Coronary artery (tissue), 2 donors: ENCODE measurements at places on chromosomes 7 and 10.

DNA sequence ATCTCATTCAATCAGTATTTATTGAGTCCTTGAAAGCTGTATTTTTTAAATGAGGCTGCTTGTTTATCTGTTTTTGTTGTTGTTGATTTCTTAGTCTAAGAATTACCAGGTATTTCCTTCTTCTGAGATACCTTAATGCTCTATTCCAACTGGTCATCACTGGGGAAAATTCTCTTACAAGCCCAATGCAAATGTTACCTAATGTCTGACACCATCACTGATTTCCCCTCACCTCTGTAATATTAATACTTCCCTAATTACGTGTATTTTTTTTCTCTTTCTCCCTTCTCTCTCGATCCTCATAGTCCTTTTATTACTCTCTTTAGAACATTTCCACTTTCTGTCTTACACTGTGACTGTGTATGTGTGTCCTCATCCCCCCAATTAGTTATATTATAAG is 13.9 kb downstream of the HDAC9 start:
- no peak for DNase-seq

GRCh38 chr10:48411510-48411909 is 105.0 kb downstream of the MAPK8 start:
- DNase-seq = no peak

DNA sequence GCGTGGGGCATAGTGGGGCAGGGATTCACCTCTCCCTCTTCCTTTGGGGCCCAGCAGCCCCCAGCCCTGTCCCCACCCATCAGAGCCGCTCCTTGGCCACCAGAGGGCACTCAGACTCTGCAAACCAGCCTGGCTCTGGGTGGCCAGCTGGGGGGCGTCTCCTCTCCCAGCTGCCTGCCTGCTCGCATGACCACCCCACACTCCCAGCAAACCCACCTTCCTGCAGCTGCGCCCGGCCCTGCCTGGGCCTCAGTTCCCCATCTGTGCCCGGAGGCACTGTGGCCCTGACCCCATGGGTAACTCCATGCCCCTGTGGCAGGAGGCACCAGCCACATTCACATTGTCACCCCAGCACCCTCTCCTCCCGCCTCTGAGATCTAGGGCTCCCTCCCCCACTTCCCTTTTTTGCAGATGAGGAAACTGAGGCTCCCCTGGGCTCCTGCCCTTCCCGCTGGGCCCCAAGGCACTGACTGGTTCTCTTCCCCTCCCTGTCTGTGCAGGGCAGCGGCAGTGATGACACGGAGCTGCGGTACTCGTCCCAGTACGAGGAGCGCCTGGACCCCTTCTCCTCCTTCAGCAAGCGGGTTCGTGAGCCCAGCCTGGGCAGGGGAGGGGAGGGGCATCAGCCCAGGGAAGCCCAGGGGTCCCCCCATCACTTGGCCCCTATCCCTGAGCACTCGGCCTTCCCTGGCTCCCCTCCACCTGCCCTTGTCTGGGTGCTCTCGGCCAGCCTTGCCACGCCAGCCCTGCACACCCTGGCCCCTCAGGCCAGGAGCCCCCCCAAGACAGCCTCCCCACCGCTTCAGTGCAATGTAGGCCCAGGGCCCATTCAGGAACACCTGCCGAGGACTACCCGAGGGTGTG is 6.9 kb upstream of the SH2B2 start:
- no peak for DNase-seq

GRCh38 chr10:9302140-9302746 is 1247.8 kb downstream of the GATA3 start:
- no peak for DNase-seq

DNA sequence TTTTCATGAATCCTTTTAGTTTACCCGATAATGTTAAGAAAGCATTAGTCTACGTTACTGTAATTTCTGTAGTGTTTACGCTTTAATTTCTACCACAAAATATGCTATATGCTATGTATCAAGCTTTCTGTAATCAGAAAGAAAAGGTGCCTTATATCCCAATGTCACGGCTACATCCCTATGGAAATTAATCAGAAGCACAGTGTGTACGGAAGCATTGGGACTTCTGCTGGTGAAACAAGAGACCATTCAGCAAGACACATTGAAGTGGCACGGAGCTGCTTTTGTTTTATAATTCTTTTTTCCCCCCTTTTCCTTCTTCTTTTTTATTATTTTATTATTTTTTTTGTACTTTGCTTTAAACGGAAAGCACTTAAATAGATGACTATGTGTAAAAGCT is 31.2 kb upstream of the SH2B2 start:
- no peak for DNase-seq

GRCh38 chr7:14606101-14606500 is 296.4 kb downstream of the DGKB start:
- no peak for DNase-seq

GRCh38 chr7:20013536-20013935 is 203.6 kb downstream of the MACC1 start:
- DNase-seq = no peak

- peak; percentile 55 for DNase-seq
Measured at GRCh38 chr7:155338632-155339320, 41.1 kb downstream of the INSIG1 start.

- DNase-seq = no peak
Measured at GRCh38 chr7:150355666-150356059, 13.0 kb upstream of the REPIN1 start.

DNA sequence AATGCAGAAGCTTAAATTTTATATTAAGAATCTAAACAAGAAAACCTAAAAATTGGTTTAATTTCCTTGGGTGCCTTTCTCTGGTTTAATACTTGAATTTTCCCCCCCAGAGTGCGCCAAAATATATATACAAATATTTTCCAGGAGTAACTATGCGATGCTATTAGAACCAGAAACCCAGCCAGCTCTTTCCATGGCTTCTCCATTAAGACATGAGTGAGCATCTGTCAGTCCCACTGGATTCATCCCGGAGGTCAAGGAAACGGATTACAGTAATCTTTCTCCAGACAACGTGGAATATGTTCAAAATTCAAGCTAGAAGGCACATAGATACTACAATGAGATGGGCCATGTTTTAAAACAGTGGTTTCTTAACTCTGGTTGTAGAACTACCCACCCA is 148.8 kb downstream of the TAX1BP1 start:
- no peak for DNase-seq

DNA sequence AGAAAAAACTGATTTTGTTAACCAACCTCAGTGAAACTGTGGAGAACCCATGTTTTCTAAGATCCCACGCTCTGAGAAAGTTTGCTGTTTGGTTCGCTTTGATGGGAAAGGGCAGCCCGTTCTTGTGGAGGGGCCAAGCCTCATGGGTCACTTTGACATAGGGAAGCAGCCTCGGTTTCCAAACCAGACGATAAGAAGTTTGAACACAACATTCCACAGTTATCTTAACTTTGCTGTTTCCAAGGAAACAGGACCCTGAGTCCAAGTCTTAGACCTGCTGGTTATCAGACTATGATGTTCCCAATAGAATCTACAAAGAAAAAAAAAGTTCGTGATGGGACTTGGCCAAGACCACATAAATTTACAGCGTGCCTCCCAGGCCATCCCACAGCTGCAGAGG is 182.3 kb downstream of the NRP1 start:
- DNase-seq = no peak

DNA sequence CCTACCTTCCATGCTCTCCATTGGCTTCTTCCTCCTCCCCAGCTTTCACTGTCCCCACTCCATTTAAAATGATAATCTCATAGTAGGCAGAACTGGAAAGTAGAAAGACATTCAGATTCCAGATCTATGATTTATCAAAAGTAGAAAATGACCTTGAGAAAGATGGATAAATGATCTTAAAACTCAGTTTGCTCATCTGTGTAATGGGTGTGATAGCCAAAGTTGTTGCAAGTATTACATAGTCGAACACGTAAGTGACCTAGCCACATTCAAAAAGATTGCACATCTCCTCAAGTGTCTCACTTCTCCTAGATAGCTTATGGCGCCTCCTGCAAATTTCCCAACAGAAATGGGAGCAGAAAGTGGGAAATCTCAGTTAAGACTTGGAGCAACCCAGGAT is 89.8 kb upstream of the FGL2 start:
- no peak for DNase-seq

DNA sequence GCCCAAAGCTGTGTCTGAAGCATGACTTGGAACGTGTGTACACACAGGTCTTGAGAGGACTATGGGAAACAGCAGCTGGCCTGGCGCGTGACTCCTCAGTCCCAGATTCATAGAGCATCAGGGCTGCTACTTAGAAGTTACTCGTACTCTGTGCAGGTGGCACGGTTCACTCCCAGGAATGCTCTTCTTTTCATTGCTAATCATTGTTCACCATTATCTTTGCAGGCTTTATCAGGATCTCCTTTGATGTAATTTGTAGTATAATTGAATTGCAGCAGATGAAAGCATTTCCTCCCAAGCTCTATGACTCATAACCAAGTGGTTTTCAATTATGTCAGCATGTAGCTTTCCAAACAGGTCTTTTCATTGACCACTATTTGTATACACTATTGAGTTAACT is 938.9 kb downstream of the NRG3 start:
- no peak for DNase-seq

DNA sequence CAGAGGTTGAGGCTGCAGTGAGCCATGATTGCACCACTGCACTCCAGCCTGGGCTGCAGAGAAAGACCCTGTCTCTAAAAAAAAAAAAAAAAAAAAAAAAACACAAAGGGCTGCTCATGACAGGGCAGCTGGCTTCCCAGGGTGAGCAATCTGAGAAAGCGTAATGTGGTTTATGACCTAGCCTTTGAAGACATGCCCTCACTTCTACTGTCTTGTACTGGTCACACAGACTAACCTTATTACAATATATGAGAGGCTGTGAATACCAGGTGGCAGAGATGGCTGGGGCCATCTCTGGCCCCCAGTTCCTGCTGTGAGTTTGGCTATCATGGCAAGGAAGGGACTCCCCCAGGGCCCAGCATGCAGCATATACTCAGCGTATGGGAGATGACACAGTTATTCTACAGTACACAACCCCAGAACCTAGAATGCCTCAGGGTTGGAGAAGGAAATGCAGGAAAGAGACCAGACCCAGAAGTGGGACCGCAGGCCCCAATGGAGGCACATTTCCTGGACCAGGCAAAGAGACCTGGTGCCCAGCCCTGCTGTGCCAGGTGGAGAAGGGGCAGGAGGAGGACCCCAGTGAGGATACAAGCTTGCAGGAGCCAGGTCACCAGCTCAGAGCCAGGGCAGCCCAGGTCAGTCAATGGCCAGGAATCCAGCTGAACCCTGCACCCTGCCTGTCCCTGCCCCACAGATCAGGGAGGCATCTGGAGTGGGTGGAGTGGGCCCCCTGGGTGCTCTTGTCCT is 26.3 kb downstream of the NPTX2 start:
- DNase-seq = no peak

DNA sequence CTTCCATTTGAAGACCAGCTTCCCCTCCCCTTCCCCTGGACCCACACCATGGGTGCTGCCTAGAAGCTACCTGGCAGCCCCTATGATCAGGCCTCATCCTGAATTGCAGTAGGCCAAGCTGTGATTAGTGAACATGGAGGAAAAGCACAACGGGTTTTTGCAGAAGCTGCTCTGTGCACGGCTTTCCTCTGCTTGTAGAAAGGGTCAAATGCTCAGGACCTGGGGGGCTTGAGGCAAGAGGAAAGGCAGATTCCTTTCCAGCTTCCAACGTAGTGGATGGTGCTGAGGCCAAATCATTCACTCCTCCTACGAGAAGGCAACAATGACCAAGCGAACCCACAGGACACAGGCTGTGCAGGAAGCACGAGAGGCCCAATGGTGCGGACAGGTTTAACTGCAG is 410.3 kb upstream of the SHH start:
- DNase-seq = peak; percentile 29

GRCh38 chr7:55271069-55271626 is 94.0 kb upstream of the LANCL2 start:
- no peak for DNase-seq

DNA sequence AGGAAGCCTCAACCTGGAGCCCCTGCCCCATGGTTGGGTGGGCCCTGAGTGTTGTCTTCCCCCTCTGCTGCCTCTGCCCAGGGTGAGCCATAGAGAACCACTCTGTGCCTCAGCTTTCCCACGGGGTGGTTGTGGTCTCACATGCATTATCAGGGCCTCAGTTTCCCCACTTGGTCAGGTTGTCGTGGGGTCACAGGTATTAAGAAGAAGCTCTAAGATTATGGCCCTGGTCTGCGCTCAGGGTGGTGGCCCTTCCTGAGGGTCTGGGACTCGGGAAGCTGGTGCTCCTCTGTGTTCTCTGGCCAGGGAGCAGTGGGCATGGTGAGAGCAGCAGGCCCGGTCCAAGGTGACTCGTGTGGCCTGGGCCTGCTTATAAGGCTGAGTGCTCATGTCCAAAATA is 17.8 kb downstream of the LRRC27 start:
- DNase-seq = no peak

DNA sequence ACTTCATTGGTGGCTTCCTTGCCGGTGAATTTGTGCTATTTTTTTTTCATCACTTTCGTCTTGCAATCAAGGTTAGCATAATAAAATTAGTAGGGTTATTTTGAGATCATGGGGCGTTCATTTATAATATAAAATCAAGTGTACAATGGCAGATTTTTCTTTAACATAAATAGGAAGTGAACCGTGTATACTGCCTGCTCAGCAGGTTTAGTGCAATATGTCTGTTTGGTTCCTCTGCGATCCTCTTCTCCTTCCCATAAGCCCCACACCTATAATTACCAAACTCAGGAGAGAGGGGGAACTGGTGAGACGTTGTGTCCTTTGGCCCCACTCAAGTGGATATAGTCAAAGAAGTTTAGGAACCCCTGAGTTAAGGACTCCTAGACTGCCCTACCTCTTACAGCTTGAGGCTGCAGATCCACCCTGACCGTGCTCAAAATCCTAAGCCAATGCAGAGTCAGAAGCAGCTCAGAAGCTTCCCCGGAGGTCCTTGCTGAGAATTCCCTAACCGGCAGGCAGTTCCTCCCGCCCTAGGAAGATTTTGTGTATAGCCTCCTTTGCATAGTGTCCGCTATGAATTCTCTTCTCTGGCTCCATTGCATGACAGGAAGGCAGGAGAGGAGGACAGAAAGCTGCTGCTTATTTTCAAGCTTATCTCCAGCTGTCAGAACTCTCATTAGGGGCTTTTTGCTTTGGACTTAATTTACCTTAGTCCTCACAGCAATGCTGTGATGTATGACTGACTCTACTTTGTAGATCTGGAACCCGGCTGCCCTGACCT is 41.5 kb downstream of the PYROXD2 start:
- no peak for DNase-seq

DNA sequence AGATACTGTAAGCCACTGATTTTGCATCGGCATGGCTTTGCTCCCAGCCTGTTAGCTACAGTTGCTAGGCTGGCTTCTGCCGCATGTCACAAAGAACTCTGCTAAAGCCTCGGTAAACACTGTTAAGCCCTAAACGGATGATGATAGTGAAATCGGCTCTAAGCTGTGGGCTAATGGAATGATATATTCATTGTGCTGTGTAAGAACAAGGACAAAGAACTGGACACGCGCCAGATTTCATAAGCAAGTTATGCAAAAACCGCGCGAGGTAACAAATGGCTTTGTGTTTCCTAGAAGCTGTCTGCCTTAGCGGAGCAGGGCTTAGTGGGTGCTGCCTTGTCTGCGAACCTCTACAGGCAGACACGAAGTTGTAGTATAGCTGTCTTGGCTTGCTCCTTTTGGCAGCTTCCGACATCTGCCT is 331.3 kb upstream of the COBL start:
- DNase-seq = no peak

GRCh38 chr7:149586646-149587645 is 89.3 kb upstream of the ZNF746 start:
- no peak for DNase-seq
